BE2C (cell line): ENCODE measurements at places on chromosomes 12 and 14.

DNA sequence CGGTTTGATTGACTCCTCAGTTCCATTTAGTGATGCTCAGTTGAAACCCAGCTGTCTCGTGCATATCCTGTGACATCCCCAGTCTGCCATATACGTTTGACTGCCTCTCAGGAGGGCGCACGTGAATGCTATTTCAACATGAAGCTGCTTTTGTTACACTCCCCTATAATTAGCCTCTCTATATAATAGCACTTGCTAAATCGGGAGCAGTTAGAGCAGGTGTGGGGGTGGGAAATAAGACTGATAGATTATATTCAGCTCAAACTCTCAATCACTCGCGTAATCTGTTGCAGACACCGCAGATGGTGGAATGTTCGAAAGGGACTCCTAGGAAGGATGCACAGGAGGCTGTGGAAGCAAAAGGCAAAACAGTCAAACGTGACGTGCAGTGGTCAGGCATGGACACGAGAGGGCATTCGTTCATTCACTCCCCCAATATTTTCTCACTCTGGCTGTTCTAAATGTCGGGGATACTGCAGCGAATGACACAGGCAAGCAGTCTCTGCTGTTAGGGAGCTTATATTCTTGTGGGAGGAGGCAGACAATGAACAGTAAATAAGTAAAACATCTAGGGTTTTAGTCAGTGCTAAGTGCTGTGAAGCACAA lies 29.8 kb downstream of the KCNA1 start:
- DNase-seq = no peak

DNA sequence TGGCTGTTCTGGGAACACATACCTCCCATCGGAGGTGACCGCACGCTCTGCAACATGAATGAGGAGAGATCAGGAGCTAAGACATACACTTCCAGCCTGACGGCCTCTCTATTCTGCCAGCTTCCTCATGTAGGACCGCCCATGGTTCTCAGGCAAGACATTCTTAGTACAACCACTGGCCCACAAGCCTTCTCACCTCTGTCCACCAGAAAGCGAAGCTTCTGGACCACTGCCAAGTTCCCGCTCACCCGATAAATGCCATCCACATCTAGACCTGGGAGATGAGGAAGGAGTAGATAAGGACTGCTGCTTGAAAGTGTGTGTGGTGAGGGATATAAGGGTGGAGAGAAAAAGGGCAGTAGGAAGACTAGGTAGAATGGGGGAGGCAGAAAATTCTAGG lies 5.2 kb downstream of the ARHGAP9 start:
- DNase-seq = no peak

DNA sequence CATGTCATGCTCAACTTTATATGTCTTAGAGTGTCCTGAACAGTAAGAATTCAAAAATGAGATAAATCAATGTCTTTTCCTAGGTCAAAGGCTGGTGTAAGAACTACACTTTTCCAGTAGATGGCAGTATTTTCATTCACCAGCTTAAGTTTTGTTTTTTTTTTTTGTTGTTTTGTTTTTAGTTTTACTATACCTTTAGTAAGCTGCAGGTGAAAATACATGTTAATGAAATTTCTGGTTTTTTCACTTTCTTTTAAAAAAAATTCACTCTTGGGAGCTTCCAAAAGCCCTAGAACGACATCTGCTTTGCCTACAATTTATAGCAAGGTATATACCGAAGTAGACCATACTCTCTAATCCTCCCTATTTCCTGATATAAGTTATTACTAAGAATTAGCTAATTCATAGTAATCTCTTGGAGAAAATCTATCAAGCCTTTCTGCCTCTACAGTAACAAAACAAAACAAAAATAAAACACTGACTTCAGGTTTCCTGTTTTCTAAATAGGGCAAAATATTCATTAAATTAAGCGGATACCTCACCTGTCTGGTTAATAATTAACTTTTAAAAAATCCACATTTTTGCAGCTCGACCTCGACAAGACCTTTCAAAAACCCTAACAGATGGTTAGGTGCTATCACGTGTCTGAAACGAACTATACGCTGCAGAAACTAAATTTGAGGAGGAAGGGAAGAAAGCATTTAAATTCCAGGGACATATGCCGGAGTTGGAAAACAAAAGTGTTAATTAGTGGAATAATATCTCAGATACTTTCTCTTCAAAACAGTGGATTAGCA lies 2.7 kb upstream of the SAMD4A start:
- DNase-seq = no peak

DNA sequence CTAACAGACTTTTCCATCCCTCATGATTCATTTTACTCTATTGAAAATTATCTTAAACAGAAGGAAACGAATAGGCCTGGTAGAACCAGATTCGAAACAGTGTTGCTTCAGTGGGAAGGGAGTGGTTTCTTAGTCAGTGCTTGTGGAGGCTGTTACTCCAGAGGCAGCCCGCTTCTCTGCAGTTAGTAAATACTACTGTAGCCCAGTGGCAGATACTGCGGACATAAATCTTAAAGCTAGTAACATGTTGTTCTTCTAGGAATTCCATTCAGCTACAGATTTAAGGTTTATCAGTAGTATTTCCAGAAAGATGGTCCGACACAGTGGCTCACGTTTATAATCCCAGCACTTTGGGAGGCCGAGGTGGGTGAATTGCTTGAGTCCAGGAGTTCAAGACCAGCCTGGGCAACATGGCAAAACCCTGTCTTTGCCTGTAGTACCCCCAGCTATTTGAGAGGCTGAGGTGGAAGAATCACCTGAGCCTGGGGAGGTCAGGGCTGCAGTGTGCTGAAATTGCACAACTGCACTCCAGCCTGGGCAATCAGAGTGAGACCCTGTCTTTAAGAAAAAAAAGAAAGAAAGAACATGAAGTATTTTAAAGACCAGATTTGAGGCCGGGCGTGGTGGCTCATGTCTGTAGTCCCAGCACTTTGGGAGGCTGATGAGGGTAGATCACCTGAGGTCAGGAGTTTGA lies 45.9 kb downstream of the DIP2B start:
- DNase-seq = no peak

- DNase-seq = no peak
Observed at GRCh38 chr12:113803759-113804140, 162.4 kb downstream of the RBM19 start.
